ENCODE measurements at places on chromosomes 5 and 9. TPM values are rescaled to one million over a fixed set of nuclear protein-coding genes. Genes with fewer than 3 reads are reported as not detected.

ANKRD55 gene
- not detected for total RNA-seq

IFNA21 gene
- total RNA-seq: not detected

SLC46A2 gene
- not detected for total RNA-seq

AK8 gene
- total RNA-seq: 0.14 TPM

MUSK gene
- total RNA-seq: not detected

BTNL3 gene
- not detected for total RNA-seq

PELO gene
- 17.7 TPM for total RNA-seq

ESM1 gene
- 0.36 TPM for total RNA-seq

DOCK8 gene
- 0.51 TPM for total RNA-seq

HMHB1 gene
- total RNA-seq: not detected

BHMT2 gene
- 3.8 TPM for total RNA-seq

TMEM171 gene
- total RNA-seq: 2.8 TPM

SOX30 gene
- total RNA-seq: 0.23 TPM

Measured in epithelial cell of proximal tubule (primary cell).